ENCODE measurements at places on chromosomes 12 and 14.

GRCh38 chr14:22723815-22724214 is 42.7 kb upstream of the OXA1L start:
- no peak for DNase-seq

- no peak for DNase-seq
Measured at GRCh38 chr12:108735855-108736254, 4.5 kb upstream of the CORO1C start.

DNA sequence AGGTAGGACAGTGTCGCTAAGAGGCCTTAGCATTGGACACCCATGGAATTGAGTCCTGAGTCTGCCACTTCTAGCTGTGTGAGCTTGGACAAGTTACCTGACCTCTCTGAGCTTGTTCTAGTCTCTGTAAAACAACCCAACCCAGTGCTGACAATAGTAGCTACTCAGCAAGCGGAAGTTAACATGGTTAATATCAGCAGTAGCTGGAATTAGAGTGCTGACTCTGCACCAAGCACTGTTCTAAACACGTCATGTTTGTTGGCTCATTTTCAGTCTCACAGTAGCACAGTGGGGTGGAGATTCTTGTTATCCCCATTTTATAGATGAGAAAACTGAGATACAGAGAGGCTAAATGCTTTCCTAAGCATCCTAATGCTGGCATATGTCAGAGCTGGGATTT is 47.5 kb upstream of the RIN3 start:
- no peak for DNase-seq

- DNase-seq: no peak
Measured at GRCh38 chr12:95257541-95257940, 39.9 kb downstream of the VEZT start.

DNA sequence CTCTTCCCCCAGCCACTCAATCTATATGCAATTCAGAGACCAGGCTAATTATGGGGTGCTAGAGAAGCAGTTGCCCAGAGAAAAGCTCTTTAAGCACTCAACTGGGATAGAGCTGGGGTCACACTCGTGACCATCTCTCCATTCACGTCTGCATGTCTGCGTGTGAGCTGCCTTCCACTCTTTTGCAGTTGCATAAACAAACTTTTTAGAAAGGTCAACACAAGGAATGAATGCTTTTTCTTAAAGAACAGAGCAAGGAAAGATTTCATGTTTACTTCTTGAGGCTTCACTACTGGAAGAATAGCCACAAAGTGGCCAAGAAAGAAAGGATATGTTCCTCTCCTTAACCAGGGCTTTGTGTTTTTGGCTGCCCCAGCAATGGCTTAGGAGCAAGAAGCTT is 151.1 kb downstream of the SAMD4A start:
- no peak for DNase-seq

- DNase-seq: no peak
Measured at GRCh38 chr12:50517421-50518048, 12.8 kb downstream of the DIP2B start.

- no peak for DNase-seq
Measured at GRCh38 chr12:14327711-14328110, 37.8 kb upstream of the ATF7IP start.

- no peak for DNase-seq
Measured at GRCh38 chr14:59267046-59267445, 78.6 kb downstream of the DAAM1 start.

- no peak for DNase-seq
Measured at GRCh38 chr14:95469134-95469481, 47.3 kb downstream of the SYNE3 start.

- no peak for DNase-seq
Measured at GRCh38 chr12:105799103-105799502, 339.7 kb downstream of the NUAK1 start.

DNA sequence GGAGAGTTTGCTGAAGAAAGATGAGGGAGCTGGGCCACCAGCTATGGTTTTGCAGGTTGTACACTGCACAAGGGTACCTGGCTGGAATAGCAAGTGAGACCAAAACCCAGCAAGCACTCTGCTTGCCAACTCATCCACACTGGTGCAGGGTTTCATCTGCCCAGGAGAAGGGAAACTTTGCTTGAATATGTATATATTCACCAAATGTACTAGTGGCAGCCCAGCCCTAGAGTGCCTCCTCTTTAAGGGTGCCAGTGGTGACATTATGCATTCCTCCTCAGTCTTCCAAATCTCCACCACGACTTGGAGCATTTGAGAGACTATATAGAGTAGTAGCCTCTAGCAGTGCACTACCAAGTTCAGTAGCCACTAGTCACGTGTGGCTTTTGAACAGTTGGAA is 136.8 kb downstream of the LLPH start:
- no peak for DNase-seq

DNA sequence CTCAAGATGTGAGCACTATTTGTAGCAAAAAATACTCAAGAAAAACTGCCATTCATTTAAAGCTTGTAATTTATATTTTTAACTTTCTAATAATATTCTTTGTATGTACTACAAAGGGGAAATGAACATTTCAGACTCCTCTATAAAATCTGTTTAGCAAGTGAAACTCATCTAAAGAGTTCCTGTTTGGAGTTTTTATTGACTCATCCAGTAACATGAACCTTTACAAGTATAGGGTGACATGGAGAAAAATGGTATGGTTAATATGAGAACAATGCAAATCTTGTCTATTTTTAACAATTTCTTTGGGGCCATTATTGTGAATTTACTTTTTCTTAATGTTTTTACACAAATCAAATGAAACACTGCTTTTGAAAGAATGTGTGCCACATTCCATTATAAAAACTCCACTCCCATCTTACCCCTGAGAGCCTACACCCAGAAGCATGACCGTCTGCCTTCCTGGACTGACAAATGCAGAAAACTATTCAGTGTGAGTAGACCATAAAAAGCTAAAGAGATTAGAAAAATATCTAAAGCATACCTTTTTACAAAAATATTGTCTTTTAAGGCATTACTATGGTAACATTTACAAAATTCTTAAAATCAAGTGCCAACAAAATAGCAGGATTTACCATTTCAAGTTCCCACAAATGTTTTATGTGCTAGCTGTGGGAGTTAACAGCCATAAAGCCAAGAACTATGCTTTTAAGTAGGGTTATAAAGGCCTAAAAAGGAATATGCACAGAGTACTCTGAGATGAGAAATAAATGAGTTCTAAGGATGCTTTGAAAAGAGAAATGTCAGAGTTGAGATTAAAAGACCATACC is 144.0 kb downstream of the ADAMTS20 start:
- DNase-seq: no peak

DNA sequence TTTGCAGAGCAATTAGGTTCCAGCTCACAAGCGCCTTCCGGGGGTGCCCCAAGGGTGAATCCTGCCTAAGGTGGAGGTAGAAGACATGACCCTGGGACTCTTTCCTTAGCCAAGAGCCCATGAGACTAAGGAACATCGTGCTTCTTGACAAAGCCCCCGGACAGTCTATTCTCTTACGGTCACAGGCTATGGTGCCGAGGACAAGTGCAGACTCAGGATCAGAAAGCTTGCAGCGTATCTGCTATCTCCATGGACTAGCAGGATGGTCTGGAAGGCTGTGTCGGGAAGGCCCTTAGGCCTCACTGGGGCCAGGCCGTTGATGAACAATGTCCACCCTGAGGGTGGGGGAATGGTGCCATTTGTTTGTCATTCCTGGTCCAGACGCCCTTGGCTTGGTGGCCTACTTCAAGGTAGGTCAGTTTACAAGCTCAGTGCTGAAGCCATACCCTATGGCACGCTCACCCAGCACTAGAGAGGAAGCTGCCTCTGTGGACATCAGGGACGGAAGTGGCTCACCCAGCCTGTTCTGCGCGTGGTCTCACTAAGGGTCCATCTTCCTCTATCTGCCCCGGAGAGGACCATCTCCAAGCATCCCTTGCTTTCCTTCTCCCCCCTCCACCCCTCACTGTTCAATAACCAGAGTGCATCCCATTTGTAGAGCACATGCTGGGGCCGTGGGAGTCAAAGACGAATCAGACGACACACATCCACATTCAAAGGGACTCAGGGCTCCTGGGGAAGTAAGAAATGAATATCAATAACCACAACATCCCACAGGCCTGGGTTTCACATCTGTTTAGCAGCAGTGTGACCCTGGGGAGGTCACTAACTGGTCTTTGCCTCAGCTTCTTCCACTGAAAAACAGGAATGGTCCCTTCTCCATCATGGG is 45.0 kb upstream of the IQSEC3 start:
- no peak for DNase-seq

DNA sequence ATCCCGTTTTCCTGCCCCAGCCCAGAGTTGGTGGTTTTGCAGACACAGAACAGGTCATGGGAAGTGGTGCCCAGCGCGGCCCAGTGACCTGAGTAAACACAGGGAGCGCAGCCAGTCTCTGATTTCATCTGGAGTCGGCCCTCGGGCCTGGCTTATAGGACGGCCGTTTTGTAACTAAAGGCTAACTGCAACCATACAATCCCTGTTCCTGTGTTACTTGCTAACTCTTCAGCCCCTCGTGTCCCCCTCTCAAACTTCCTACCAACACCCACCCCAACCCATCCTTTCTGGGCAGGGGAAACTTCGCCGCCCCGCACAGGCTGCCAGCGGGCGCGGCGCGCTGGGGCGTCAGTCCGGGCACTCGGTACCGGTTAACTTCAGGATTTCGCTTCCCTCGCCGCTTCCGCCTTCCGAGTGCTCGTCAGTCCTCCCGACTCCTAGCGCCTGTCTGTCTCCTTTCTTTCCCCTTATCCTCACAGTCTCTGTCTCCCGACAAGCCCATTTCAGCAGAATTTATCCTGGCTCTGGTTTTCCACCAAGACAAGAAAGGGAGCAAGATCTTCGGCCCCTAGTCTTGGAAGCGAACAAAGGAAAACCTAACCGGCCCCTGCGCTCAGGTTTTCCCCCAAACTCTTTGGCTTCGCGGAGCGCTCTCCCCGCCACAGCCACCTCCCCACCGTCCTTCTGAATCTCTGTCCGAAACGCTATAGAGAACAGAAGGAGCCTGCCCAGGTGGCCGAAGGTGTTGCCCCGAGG is 2.0 kb downstream of the SIX1 start:
- DNase-seq: no peak

DNA sequence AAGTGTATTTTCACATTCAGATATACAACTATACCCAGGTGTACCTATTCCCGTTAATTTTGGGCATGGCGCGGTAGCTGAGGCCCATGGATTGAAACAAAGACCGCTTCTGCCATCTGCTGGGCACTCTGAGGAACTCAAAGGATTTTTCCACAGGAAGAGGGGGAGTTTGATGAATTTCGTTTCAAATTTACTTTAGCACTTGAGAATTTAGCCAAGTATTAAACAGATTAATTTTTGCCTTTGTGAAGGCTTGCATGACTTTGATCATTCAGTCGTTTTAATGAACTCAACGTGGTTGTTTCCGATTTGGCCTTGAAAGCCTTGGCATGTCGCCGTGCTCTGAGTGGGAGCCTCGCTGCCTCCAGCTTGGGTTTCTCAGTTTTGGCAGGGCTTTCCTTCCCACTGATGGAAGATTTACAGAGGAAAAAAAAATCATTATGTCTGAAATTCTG is 153.2 kb upstream of the DDHD1 start:
- DNase-seq: no peak

DNA sequence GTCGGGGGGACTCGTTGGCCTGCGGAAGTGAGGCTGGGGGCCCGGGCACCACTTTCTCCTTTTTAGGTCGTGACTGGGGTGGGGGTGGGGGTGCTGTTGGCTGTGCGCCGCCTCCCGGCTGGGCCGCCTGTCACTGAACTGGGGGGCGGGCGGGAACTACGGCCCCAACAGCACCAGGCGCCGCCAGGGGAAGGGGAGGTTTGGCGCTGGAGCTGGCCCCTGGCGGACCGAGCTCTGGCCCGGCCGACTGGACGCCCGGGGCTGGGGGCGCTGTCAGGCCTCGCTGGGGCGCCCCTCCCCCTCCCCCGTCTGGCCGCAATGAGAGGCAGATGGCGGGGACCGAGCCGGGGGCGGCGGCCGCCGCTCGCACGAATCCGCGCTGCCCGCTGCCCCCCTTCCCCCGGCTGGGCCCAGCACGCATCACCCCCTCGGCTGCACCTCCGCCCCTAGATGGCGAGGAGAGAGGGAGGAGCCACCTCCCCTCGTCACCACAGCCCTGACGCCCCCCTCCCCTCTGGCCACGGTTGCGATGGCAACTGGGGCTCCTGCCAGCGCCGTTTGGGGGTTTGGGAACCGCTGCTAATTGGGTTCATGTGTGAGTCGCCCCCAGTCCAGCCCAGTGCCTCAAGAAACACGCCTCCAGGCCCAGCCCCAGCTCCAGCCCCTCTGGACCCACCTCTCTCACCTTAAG is 723 bp downstream of the NFATC4 start:
- no peak for DNase-seq

- no peak for DNase-seq
Measured at GRCh38 chr12:29754235-29755189, 29.2 kb downstream of the TMTC1 start.

GRCh38 chr12:15796493-15797141 is 7.4 kb upstream of the EPS8 start:
- DNase-seq: no peak

- no peak for DNase-seq
Measured at GRCh38 chr12:26845984-26846383, 13.0 kb upstream of the ITPR2 start.

DNA sequence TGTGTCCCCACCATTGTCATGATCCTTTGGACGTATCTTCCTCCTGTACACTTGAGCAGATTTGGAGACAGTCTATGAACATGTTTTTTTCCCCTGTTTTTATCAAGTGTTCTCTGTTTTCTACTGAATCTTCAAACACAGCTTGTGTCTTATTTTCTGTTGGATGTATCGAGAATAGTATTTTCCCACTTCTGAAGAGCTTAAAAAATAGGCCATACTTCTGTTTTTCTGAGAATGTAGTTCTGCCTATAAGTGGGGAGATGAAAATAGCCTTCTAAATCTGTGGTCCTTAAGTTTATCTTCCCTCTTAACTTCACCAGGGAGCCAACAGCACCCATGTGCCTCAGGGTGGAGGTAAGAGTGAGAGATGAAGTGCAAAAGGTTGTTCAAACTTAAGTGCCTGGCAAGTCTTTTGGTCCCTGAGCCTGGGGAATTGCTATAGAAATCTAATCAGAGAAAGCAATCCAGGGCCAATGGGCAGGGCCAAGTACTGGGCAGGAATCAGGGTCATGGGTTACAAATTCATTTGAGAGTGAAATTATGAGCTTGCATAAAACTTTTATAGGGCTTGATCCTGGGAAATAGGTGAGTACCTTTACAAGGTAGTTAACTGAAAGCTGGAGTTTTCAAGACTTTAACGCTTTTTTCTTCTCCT is 58.9 kb downstream of the ARF6 start:
- no peak for DNase-seq

DNA sequence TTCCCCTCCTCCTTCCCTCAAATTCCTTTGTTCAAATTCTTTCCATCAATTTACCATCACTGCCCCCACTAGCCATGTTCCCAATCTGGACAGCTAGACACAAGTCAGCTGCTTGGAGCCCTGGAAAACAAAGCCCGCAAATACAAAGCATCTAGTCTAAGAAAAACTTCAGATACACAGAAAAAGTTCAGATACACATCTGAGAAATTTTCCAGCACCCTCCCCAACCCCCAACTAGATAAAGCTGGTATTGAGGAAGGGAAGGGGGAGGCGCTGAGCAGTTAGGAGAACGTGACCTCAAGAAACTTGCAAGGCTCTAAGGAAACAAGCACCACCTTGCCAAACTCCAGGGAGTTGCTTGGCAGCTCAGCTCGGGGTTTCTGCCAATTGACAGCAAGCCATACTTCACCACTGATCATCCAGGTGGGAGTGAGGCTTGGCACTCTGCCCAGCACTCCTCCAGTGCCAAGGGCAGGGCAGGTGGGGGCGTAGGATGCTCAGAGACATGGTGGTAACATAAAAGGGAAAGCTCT is 5.1 kb upstream of the CNIH1 start:
- DNase-seq: no peak

GRCh38 chr14:89458713-89459420 is 41.8 kb upstream of the FOXN3 start:
- DNase-seq: no peak

- no peak for DNase-seq
Measured at GRCh38 chr14:106422066-106422465, 895.7 kb downstream of the TMEM121 start.

Data from stimulated activated CD8-positive, alpha-beta memory T cell treated with anti-CD3 and anti-CD28 coated beads, Interleukin-15, amount 100 ng/mL, for 24 hours (primary cell).